Myocyte (in vitro differentiated cells): ENCODE measurements at places on chromosomes 7 and 10.

DNA sequence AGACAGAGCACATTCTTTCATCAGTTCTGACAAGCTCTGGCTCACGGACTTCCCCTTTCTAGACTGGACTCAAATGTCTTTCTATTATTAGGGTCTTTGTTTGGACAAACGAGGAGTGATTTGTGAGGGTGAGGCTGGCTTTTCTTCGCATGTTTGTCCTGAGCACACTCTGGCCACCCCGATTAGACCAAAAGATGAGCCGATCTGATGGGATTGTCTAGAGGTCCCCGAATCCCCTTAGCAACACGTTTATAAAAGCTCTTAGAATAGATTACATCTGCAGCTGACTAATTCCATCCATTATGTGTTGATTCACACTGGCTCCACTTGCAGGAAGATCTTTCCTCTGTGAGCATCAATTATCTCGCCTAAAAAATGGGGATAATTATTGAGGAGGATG lies 675.4 kb upstream of the AUTS2 start:
- DNase-seq = no peak

DNA sequence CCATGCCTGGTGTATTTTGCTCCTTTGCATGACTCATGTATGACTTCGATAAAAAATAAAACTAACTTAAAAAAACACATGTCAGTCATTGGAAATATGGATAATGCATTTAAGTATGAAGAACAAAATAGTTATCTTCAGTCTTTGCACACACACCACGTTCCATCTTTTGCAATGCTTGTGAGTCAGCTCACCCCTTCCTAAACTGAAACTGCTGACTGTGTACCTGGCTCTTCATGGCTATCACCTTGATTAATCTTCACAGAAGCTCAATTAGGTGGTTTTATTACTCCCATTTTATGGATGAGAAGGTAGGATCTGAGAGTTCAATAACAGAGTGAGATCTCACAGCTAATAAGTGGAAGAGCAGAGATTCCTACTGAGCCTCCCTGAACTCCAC lies 79.5 kb downstream of the CARD11 start:
- no peak for DNase-seq

GRCh38 chr10:86067436-86068050 lies 299.1 kb downstream of the GRID1 start:
- no peak for DNase-seq

- DNase-seq = no peak
Measured at GRCh38 chr7:121397822-121398221, 1.7 kb upstream of the FAM3C start.

GRCh38 chr10:79320820-79321493 lies 26.3 kb upstream of the PPIF start:
- peak; percentile 66 for DNase-seq

DNA sequence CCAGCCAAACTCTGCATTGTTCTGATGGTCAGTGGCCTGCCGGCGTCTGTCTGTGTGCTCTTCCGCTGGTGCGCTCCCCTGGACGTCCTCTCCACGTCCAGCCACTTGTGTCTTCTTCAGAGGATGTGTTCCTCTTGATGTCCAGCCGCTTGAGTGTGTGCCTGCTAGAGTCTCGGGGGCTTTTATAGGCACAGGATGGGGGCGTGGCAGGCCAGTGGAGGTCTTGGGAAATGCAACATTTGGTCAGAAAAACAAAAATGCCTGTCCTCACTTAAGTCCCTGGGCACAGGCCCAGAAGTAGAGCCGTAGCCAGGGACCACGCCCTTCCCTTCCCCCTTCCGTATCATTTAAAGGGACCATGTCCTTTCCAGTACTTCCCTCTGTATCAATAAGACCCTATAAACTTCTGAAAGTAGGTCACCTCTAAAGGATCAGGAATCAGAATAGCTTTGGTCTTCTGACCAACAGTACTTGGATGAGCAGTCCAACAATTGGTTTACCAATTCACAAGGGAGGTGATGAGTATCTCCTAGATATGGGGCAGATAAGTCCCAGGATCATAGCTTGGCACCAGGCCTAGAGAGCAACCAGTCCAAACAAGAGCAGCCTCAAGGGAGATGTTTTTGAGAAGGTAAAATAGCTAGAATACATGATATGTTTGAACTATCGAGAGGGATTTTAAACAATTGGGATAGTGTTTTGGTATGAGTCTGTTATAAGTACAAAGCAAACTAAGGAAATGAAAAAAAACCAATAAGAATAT lies 32.2 kb upstream of the PNLIPRP3 start:
- no peak for DNase-seq

DNA sequence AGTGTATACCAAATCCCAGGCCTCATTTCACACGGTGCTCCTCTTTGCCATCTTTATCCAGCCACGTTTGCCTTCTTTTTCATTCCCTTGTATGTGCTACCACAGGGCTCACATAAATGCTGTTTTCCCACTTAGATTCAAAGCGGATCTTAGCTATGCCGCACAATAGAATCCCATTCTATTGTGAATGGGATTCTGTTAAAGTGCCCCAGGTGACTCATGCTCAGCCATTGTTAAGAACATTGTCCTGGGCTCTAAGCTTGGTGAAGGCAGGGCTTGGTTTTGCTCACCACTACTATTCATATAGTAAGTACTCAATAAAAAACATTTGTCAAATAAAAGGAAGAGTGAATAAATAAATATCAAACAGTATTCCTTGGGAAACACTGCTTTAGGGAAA lies 72.3 kb upstream of the PHYHIPL start:
- no peak for DNase-seq

- DNase-seq = no peak
Measured at GRCh38 chr10:51196508-51197175, 122.4 kb downstream of the PRKG1 start.

- peak; percentile 31 for DNase-seq
Measured at GRCh38 chr10:21364196-21365114, 161.0 kb downstream of the SKIDA1 start.

DNA sequence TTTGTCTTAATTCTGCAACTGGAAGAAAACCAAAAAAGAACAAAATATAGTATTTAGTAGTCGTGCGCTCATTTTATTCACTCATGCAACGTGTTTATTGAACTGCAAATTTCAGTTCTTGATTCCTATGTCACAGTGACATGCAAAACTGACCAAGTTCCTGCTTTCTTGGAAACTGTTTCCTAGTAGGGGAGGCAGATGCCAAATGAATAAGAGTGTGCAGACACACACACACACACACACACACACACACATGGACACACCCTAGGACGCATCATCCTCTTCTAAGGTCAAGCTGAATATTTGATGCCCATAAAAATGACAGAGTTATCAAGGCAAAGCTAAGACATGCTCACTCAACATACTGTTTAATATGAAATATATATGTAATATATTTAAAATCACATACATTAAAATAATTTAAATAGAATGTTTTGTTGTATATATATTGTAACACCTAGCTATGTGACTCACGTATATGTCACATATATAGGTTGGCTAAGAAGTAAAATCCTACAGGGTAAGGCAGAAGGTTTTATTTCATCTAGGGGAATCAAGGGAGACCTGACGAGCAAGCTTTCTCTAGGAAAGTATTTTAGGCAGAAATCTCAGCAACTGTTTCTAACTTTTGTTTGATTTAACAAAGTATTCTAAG lies 79.6 kb downstream of the SVIL start:
- DNase-seq = no peak

- no peak for DNase-seq
Measured at GRCh38 chr10:26386781-26387180, 51.4 kb upstream of the APBB1IP start.

GRCh38 chr10:70564901-70565351 lies 37.6 kb downstream of the PRF1 start:
- no peak for DNase-seq

DNA sequence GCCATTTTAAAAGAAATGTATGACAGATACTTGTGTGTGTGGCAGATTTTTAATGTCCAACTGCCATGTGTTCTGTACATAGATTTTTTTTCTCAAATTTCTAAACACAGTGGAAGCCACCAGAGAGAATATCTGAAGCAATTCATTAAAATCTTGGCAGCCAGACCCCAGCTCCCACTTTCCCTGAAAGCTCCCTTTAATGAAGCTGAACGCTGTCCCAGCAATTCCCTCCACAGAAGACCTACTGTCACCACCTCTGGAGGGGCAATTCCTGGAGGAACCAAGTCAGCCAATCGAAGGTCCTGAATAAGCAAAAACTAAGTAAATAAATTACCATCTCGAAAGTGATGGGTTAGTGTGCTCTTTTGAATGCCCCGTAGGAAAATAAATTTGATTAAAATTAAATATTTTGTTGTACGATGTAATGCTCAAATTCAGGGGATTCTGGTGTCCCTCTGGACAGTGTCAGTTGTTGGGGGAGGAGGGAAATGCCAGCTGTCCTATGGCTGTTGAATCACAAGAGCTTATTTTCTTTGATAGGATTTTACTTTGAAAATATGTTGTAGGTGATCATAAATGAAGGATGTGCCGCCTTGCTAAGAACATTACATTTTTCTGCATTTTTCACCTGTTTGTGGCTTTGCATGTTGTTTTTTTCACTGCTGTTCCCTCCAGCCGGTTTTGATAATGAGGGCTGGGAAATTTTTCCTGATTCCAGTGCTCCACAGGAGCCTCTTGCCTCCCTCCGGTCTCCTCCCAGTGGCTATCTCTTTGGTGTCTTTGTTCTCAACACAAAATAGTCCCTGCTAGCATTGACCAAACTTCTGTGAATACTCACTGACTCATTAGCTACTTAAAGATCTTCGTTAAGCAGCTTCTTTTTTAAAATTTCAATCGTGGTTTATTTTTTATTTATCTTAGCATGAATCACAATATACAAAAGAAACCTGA lies 9.2 kb upstream of the GSAP start:
- peak; percentile 89 for DNase-seq

DNA sequence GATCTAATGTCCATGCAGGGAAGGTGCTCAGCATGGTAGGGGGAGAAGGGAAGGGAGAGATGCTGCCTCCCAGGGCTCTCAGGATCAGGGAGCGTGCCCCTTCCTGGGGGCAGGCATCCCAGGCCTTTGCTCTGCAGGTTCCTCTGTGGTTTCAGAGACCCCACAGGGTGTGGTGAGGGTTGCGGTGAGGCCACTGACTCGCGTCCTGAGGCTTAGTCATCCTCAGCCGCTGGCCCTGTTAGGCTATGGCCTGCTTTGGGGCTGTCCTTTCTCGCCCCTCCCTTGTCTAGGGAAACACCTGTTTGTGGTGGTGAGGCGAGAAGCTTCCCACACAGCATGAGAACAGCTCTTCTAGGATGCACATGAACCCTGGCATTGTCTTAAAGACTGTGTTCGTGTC lies 558.3 kb upstream of the FOXK1 start:
- DNase-seq = peak; percentile 100

DNA sequence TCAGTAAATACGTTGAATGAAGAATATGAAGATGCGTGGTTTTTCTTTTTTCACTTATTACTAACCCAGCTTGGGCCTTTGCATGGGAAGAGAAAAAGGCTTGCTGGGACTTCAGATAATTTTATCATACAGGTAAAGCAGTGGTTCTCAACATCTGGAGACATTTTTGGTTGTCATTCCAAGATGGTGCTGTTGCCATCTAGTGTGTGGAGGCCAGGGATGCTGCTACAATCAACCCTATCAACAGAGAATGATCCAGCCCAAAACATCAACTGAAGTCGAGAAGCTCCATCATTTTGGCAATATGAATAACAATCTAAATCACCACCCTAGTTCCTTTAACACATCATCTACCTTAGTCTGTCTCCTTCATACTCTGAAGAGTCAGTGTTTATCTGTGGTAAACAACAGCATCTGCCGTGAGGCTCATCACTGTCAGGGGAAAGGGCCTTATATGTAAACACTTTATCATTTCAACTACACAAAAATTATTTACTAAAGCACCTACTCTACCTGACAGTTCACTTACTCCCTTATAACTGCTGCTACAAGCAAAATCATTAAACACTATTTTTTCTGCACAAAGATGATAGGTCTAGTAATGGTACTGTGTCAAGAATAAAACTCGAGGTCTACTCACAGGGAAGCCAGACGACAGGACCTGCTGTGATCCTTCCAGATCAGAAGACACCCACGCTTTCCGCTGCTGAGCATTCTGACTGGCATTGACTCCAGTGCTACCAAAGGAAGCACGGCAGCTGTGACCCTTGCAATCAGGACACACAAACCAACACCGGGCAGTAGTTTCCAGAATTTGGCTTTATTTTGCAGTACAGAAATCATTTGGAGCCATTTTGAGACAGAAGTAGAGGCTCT lies 48.6 kb downstream of the GDI2 start:
- no peak for DNase-seq

DNA sequence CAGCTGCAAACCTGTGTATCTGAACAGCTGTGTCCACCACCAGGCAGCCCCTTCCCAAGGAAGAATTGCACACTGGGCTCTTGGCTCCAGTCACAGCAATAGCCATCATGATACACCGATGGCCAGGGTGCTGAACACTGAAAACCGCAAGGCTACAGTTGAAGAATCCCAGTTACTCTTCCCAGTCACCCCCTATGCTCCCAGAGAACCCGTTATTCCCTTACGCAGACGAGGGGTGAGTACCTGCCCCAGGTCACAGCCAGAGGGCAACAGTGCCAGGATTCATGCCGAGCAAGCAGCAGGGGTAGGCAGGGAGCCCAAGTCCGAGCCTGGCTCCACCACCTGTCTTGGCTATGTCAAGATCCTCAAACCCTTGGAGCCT lies 57.8 kb downstream of the RASGEF1A start:
- no peak for DNase-seq

GRCh38 chr7:32616625-32617024 lies 121.3 kb downstream of the AVL9 start:
- DNase-seq = peak; percentile 95

- peak; percentile 57 for DNase-seq
Measured at GRCh38 chr7:13179775-13180523, 492.5 kb downstream of the ARL4A start.

GRCh38 chr7:2037808-2038522 lies 194.8 kb downstream of the MAD1L1 start:
- DNase-seq = no peak

GRCh38 chr10:124648131-124648475 lies 96.1 kb downstream of the FAM53B start:
- peak; percentile 93 for DNase-seq

DNA sequence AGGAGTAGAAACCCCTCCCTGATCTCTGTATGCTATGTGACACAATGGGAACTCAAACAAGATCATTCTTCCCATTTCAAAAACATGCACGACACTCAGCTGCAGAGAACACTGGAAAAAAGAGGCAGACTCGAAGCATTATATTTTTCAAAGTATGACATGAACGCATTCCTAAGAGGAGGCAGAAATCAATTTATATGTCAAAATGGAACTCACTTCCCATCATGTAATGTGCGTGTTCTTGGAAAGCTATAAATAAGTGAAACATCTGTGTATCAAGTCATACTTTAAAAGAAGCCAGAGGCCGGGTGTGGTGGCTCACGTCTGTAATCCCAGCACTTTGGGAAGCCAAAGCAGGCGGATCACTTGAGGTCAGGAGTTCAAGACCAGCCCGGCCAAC lies 142.7 kb downstream of the ICA1 start:
- no peak for DNase-seq

- DNase-seq = peak; percentile 85
Measured at GRCh38 chr7:44498230-44498954, 7.9 kb upstream of the NUDCD3 start.
